Lung microvascular endothelial cell (primary cell): ENCODE measurements at places on chromosomes 7 and 10. TPM values are rescaled to one million over a fixed set of nuclear protein-coding genes. Genes with fewer than 3 reads are reported as not detected.

DNA sequence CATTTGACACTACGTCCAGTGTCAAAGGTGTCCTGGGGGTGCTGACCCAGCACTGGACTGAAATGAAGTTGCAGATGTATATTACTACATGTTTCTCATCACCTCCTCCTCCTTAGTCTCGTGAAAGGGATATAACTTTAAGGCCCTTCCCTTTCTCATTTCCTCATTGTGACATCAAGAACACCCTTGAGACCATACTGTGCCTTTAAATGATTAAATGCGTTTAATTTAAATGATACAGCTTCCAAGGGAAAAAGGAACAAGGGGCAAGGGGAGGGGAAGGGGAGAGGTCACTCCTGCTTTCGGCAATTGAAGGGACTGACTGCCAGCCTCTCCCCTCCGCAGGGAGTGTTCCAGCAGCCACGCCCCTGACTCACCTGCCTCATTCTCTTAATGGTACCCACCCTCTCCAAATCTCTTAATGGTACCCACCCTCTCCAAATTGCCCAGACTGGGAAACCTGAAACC, 80.5 kb upstream of the KMT2E start:
- DNase-seq = no peak

DNA sequence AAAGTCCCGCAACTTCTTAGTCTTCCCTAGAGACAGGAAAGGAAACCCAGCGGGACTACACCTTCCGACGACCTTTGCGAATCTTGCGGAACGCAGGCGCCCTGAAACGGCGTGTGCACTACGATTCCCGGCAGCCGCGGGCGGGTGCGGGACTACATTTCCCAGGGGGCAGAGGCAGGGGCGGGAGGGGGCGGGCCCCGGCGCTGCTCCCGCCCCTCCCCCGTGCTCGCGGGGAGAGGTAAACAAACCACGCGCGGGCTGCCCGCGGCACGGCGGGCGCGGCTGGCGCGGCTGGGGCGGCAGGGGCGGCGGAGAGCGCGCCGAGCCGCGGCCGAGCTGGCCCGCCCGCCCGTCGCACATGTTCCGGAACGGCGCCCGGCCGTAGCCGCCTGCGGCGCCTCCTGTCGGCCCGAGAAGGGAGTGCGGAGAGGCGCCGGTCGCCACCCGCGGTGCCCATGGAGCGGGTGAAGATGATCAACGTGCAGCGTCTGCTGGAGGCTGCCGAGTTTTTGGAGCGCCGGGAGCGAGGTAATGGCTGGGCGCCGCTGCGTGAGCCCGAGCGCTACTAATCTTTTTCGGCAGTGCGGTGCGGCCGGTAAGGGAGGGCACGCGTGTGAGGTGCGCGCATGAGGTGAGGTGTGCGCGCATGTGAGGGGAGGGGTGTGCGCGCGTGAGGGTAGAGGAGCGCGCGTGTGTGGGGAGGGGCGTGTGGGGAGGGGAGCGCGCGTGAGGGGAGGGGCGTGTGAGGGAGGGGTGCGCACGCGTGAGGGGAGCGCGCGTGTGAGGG, 18.5 kb downstream of the MXI1 start:
- DNase-seq = peak; percentile 92

DNA sequence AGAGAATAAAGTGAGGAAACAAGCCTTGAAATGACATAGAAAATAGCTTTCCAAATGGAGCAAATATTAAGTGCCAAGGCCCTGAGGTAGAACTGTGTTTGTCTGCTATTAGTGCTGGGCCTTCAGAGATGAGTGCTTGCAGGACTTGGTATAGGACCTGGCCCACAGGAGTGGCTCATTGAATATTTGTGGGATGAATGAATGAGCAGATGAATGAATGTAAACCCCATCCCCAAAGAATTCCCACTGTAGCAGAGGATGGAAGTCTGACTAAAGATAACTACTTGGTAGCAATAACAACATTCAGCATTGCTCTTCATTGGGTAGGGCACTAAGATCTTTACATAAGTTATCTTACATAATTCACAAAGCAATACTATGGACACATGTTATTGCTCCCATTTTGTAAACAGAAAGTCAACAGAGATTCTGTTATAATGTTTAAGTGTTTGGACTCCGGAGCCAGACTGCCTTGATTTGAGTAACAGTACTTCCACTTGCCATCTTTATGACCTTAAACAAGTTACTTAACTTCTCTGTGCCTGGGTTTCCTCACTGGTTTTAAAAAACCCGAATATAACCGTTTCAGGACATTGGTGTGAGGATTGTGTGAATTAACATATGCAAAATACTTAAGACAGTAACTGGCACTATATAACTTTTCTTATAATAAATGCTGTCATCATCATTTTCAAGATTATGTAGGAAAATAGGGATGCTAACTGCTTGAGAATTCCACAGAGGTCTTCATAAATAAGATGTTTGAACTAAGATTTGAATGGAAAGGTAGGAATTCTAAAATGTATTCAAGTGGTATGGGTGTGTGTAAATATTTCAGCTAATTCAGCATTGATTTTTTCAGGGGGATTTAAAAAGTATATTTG, 141.9 kb downstream of the PRKG1 start:
- no peak for DNase-seq

The MMP21 gene
- total RNA-seq = 0.22 and 3.2 TPM in 2 replicates
